ENCODE measurements at places on chromosomes 2 and 18. TPM values are rescaled to one million over a fixed set of nuclear protein-coding genes. Genes with fewer than 3 reads are reported as not detected.

DNA sequence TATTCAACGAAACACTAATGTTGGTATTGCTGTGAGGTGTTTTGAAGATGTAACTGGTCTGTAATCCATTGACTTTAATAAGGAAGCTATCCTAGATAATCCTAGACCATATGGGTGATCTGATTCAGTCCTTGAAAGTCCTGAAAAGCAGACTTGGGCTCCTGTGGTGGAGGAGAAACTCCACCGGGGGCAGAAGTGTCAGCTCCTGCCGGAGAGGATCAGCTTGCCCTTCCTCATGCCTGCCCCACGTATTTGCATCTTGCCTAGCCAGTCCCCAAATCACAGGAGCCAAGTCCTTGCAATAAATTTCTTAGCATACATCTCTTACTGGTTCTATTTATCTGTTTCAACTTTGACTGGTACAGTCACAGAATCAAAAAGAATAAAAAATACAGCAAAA lies 144.2 kb upstream of the DLGAP1 start:
- H3K36me3 ChIP-seq, result no peaks in the 10 kb centered on the region
- H3K4me1 ChIP-seq, result no peaks in the 10 kb centered on the region
- H3K4me3 ChIP-seq, result no peak overlapping the region
- no peak for DNase-seq

DNA sequence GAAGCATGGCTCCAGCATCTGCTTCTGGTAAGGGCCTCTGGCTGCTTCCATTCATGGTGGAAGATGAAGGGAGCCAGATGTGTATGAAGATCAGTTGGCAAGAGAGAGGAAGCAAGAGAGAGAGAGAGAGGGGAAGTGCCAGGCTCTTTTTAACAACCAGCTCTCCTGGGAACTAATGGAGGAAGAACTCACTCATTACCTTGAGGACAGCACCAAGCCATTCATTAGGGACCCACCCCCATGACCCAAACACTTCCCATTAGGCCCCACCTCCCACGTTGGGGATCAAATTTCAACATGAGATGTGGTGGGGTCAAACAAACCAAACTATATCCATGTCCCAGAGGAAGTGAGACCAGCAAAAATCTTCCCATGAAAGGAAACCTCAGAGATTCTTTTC lies 124.8 kb upstream of the SIX2 start:
- no peaks in the 10 kb centered on the region for H3K4me1 ChIP-seq
- DNase-seq, result no peak
- H3K27me3 ChIP-seq, result peaks cover 9% of the 10 kb centered on the region
- H3K4me3 ChIP-seq, result no peak overlapping the region
- H3K27ac ChIP-seq, result no peak overlapping the region
- H3K36me3 ChIP-seq, result no peaks in the 10 kb centered on the region

DNA sequence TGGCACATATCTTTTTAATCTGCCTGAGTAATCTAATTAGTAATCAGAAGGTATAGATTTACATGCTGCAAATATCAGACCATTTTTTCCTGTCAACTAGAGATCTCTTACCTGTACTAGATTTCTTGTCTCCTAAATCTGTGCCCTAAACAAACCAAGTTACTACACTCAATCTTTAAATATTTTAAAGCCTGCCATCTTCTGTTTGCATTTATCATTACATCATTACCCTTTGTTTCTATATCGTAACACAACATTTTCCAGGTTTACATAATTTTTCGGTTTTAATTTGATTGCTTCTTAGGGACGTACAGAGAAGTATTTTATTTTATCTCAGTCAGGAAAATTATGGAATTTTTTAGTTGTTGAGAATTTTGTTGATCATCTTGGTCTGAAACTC lies 25.7 kb downstream of the PSMA8 start:
- H3K36me3 ChIP-seq, result no peaks in the 10 kb centered on the region
- no peak overlapping the region for H3K27ac ChIP-seq
- no peak for DNase-seq
- H3K4me3 ChIP-seq, result no peak overlapping the region
- no peaks in the 10 kb centered on the region for H3K27me3 ChIP-seq

- no peaks in the 10 kb centered on the region for H3K4me1 ChIP-seq
- no peaks in the 10 kb centered on the region for H3K36me3 ChIP-seq
- no peak for DNase-seq
- H3K4me3 ChIP-seq, result no peak overlapping the region
- peaks cover 2% of the 10 kb centered on the region for H3K27me3 ChIP-seq
These were observed 180.9 kb upstream of the HS6ST1 start for GRCh38 chr2:128499367-128500137.

DNA sequence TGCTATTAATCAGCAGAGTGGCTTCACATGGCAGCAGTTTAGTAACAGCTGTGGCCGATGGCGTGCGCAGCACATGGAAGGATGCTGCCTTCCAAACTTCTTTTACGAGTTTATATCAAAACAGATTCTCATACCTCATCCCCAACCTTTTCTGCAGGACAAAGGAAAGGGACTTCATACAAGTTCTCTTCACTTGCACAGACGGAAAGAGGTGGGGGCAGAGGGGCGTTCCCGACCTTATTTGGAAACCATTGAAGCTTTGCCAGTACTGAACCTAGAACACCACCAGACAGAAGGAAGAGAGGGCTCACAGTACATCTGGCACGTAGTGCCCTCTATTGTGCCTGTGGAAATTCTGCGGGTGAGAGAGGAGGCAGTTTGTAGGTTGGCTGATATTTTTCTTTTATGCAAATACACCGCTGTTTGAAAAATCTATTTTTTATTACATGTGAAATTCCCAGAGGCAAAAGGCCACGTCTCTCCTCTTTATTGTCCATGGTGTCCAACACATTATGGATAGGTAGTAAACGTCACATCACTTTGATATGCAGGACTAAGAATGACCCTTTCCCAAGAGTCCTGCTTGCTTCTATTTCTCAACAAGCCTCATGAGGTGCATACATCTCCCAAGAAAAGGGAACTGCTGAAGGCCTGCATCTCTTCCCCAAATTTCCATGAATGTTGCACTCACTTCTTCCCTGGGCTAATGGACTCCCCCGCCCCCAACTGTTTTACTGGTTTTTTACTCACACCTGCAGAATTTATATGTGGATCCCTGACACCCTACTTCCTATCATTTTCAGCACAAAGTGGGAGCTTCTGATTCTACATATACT lies 31.3 kb downstream of the COLEC12 start:
- peaks cover 10% of the 10 kb centered on the region for H3K27me3 ChIP-seq
- H3K4me3 ChIP-seq, result no peak overlapping the region
- H3K27ac ChIP-seq, result no peak overlapping the region

DNA sequence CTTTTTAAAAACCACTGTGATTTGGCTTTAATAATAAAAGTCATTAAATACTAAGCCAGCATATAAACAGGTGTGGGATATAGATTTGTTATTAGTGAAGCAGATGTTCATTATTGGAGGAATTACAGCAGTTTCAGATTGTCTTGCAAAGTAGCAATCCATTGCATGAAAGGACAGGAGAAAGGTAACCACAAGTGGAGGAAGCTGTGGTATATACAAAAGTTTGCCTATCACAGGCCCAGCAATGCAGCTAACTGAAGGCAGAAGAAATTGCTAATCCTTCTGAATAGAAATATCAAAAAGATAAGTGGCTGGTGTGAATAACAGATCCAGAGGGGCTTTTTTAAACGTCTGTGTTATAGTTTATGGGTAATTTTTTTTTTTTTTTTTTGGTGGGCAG lies 199.4 kb downstream of the ZNF385B start:
- no peaks in the 10 kb centered on the region for H3K4me1 ChIP-seq
- no peak overlapping the region for H3K27ac ChIP-seq
- no peaks in the 10 kb centered on the region for H3K27me3 ChIP-seq

DNA sequence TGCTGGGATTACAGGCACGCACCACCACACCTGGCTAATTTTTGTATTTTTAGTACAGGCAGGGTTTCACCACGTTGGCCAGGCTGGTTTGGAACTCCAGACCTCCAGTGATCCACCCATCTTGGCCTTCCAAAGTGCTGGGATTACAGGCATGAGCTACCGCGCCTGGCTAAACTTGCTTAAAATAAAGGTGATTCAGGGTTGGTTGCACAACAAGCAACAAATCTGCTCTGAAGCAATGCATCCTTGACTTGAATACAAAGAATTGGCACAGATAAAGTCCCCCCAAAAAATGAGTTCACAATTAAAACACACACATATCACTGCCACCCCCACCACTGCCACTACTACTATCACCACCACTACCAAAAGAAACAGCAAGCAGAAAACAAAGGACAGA lies 34.9 kb downstream of the CCDC88A start:
- H3K4me1 ChIP-seq, result no peaks in the 10 kb centered on the region
- no peak overlapping the region for H3K27ac ChIP-seq
- no peaks in the 10 kb centered on the region for H3K27me3 ChIP-seq
- H3K36me3 ChIP-seq, result no peaks in the 10 kb centered on the region
- no peak for DNase-seq

DNA sequence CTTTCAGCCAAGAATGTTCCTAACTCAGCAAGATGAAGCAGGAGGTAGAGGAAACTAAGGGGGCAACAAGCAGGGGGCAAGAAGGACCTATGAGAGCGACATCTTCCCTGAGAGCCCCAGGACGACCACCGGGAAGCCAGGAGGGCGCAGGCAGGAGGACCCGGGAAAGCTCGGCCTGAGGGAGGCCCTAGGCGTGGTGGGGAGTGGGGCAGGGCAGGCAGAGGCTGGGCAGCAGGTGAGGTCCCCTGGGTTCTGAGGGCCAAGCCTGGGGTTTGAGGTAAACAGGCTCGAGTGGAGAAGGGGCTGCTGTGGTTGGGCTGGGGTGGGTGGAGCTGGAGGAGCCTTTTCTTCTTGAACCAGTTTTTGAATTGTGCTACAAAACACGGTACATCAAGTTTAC lies 1.3 kb upstream of the ALPI start:
- H3K36me3 ChIP-seq, result no peaks in the 10 kb centered on the region
- no peak overlapping the region for H3K27ac ChIP-seq
- H3K4me3 ChIP-seq, result no peak overlapping the region
- DNase-seq, result no peak

- DNase-seq, result no peak
- H3K4me1 ChIP-seq, result peaks cover 1% of the 10 kb centered on the region
- H3K36me3 ChIP-seq, result peaks cover 36% of the 10 kb centered on the region
- H3K4me3 ChIP-seq, result no peak overlapping the region
- H3K27me3 ChIP-seq, result no peaks in the 10 kb centered on the region
These were observed 38.9 kb downstream of the HIBCH start for GRCh38 chr2:190280565-190281350.

GRCh38 chr2:236172255-236173035 lies 4.3 kb upstream of the GBX2 start:
- H3K27ac ChIP-seq, result no peak overlapping the region
- DNase-seq, result no peak
- H3K27me3 ChIP-seq, result peaks cover 64% of the 10 kb centered on the region
- H3K4me3 ChIP-seq, result no peak overlapping the region
- H3K4me1 ChIP-seq, result no peaks in the 10 kb centered on the region
- no peaks in the 10 kb centered on the region for H3K36me3 ChIP-seq

DNA sequence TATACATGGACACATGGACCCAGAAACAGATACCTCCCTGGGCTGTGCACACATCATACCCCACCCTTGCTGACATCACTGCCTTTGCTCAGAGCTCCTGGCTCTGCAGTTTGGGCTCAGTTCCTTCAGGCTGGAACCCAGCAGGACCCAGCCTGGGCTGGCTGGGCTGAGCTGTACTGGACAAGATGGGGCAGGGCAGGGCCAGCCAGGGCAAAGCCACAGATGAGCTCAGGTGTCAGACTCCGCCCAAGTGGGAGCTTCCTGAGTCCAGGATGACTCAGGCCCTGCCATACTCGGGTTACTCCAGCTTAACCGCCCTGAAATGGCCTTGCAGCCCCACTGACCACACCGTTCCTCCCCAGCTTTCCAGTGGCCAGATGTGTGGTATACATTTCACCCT lies 284.9 kb downstream of the OSR1 start:
- DNase-seq, result no peak
- H3K4me3 ChIP-seq, result no peak overlapping the region
- no peak overlapping the region for H3K27ac ChIP-seq
- H3K27me3 ChIP-seq, result no peaks in the 10 kb centered on the region
- no peaks in the 10 kb centered on the region for H3K36me3 ChIP-seq

DNA sequence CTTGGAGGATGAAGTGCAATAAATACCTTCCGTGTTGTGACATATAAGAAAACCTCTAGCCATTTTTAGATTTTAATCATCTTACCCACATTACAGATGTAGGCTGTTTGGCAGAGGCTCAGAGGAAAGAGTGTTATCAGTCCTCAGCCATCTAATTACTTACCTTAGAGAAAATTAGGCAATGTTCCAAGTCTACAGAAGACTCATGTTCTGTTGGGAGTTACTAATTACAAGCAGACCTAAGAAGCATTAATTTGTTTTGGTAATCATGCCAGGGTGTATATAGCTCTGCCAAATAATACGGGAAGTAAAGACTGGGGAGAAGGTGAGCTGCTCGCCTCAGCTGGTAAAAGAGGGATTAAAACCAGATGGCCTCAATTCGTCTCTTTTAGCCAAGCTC lies 125.8 kb upstream of the PGAP1 start:
- no peak for DNase-seq
- no peak overlapping the region for H3K4me3 ChIP-seq
- peaks cover 74% of the 10 kb centered on the region for H3K36me3 ChIP-seq
- H3K27ac ChIP-seq, result no peak overlapping the region

GRCh38 chr18:60421356-60422118 lies 49.0 kb upstream of the MC4R start:
- H3K4me1 ChIP-seq, result no peaks in the 10 kb centered on the region
- H3K27me3 ChIP-seq, result no peaks in the 10 kb centered on the region
- H3K36me3 ChIP-seq, result no peaks in the 10 kb centered on the region
- no peak overlapping the region for H3K27ac ChIP-seq
- no peak overlapping the region for H3K4me3 ChIP-seq

- DNase-seq, result no peak
- H3K4me1 ChIP-seq, result no peaks in the 10 kb centered on the region
- no peak overlapping the region for H3K27ac ChIP-seq
- H3K27me3 ChIP-seq, result no peaks in the 10 kb centered on the region
These were observed 392.4 kb downstream of the TXNL1 start for GRCh38 chr18:56245866-56246580.

Gene AMER3
- not detected for total RNA-seq

Gene HS1BP3
- total RNA-seq, result 7.1 TPM

Gene ING5
- total RNA-seq, result 38.4 TPM

Gene NFU1
- total RNA-seq, result 30.0 TPM

Gene KCNG2
- not detected for total RNA-seq

Gene CROCC2
- not detected for total RNA-seq

Data from activated CD4-positive, alpha-beta T cell treated with anti-CD3 and anti-CD28 coated beads for 36 hours (primary cell).